ENCODE measurements at places on chromosomes 13 and 19.

- no peak for DNase-seq
These were observed 4.9 kb upstream of the HSPH1 start for GRCh38 chr13:31166591-31166990.

DNA sequence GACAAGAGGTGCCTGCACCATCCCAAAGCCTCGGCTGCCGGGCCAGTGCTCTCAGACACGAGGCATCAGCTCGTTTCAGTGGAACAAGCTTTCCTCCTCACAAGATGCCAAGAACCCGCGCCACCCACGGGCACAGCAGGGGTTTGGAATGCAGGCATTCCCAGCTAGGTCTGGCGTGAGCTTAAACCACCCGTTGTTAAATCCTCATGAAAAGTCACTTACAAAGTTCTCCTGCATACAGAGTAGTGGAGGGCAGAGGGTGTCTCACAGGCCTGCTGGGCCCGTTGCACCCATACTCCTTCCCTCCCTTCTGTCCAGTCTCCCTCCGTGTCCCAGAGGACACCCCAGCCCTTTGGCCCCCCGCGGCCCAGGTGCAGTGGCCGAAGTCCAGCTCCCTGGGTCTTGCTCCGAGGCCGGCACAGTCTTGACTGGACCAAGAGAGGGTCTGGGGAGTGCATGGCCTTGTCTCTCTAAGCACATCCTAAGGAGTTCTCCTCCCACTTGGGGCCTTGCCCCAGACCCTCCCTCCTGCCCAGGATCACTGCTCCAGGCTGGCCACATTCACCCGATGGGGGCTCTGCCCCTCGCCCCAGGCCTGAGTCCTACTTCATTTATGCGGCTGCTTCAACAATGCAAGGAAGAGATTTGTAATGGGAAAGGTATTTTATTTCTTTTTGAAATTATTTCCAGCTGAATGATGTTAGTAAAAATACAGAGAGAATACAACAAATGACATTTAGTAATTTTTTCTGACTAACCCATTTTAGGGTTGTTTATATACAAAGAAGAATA is 35.2 kb upstream of the GRTP1 start:
- DNase-seq, result no peak

DNA sequence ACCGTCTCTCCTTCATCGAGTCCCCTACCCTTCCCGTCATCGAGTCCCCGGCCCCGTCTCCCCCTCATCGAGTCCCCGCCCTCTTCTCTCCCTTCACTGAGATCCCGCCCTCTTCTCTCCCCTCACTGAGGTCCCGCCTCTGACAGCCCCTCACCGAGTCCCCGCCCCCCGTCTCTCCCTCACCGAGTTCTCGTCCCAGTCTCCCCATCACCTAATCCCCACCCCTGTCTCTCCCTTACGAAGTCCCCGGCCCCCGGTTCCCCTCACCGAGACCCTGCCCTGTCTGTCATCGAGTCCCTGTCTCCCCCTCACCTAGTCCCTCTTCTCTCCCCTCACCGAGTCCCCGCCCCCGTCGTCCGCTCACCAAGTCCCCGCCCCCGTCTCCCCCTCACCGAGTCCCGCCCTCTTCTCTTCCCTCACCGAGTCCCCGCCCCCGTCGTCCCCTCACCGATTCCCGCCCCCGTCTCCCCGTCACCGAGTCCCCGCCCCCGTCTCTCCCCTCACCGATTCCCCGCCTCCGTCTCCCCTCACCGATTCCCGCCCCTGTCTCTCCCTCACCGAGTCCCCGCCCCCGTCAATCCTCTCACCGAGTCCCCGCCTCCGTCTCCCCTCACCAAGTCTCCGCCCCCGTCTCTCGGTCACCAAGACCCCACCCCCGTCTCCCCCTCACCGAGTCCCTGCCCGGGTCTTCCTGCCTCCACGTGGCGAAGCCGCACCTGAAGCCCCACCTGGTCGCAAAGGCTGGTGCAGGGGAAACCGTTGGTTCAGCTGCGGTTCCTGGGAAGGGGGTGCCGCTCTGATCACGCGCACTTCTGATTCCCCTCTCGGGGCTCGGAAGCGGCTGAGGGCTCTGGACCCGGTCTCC is 23.9 kb upstream of the ZNF846 start:
- peak; percentile 91 for DNase-seq

- no peak for DNase-seq
These were observed 24.9 kb downstream of the PIAS4 start for GRCh38 chr19:4032436-4032835.

GRCh38 chr13:63605962-63606361 is 2190.3 kb upstream of the PCDH20 start:
- no peak for DNase-seq

DNA sequence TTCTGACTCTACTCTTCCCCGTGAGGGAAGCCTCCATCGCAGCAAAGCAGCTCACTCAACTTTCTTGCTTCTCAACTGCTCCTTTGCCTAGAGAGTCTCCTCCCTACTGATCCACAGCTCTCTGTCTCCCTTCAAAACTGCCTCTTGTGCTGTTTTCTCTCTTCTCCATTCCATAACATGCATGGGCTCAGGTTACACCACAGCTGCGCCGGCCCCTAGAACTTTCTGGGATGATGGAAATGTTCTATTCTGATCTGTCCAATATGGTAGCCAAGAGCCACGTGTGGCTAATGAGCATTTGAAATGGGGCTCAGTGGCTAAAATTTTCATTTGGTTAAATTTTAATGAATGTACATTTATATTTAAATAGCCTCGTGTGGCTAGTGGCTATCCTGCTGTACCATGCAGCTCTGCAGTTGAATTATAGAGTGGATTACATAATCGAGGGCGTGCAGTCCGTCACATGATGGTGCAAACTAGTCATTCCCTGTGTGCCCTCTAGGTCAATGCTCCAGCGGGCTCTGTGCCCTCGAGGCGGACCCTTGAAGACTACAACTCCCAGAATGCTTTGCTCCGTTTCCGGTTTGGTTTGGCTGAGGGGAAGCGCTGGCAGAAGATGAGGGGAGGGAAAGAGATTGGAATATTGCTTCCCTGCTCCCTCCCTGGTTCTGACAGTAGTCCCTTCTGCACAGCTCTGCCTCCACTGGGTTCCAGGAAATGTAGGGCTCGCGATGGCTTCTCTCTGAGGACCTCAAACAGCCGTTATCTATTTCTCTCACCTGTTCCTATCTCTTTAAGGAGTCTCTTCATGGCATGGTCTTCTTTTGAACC is 109.8 kb downstream of the CACNA1A start:
- DNase-seq, result peak; percentile 27

DNA sequence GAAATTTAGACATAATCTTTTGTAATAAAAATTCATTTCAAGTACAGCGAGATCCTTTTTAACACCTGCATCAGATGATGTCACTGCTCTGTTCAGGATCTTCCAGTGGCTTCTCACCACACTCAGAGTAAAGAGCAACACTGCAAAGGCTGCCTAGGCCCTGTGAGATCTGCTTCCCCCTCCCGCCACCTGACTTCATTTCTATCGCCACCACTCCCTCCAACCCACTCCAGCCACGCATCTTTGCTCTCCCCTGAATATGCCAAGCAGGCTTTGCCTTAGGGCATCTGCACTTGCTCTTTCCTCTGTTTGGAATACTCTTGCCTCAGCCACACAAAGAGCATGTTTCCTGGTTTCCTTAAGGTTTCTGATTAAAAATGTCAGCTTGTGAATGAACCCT is 58.3 kb downstream of the MBNL2 start:
- no peak for DNase-seq

GRCh38 chr19:49803529-49803856 is 9.6 kb downstream of the FUZ start:
- no peak for DNase-seq

DNA sequence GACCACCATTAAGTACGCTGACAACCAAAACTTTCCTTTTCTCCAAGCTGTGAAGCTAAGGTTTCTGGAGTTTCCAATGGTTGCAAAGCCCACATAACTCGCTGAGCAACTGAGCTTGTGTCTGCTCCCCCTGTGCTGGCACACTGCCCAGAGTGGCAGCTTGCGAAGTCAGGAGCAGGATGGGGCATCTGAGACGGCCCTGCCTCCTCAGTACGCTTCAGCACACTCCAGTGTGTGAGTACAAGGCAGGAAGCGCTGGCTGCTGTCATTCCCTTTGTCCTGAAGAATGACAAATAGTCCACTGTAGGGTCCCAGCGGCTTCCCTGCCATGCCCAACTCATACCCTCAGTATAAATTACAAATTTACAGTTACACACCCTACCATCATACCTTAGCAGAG is 51.5 kb downstream of the SKA3 start:
- DNase-seq, result no peak

- DNase-seq, result no peak
These were observed 7.8 kb upstream of the MKNK2 start for GRCh38 chr19:2058570-2059421.

- DNase-seq, result no peak
These were observed 96.5 kb downstream of the KL start for GRCh38 chr13:33112766-33113165.

Measured in heart right ventricle (tissue), 16 donors.